ENCODE measurements at places on chromosomes 12 and 14. TPM values are rescaled to one million over a fixed set of nuclear protein-coding genes. Genes with fewer than 3 reads are reported as not detected.

Gene ZDHHC22
- 0.03 TPM for total RNA-seq

Gene CMKLR1
- total RNA-seq, result not detected

DNA sequence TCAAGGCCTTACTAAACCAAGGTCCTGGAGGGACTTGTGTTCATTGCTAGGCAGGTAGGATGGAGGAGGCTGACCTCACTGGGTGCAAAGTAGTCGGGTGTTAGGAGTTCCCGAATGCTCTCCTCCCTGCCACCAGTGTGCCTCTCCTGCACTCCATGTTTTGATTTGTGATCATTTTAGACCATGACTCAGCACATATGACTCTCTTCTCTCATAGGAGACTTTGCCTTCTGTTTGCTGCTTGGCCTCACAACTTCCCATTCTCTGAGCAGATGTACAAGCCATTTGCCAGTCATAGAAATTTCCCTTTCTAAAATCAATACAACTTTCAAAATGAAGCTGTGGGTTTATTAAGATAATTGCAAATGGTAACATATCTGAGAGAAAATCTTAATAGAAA lies 46.6 kb upstream of the LRIG3 start:
- DNase-seq, result no peak

GRCh38 chr14:65208548-65208947 lies 106.2 kb upstream of the MAX start:
- no peak for DNase-seq

Gene MYO1H
- not detected for total RNA-seq

GRCh38 chr12:41514907-41515306 lies 326.8 kb downstream of the PDZRN4 start:
- DNase-seq, result peak; percentile 6

GRCh38 chr12:184811-185575 lies 29.0 kb downstream of the SLC6A12 start:
- no peak for DNase-seq

GRCh38 chr14:61889914-61890351 lies 127.7 kb downstream of the SNAPC1 start:
- no peak for DNase-seq

- no peak for DNase-seq
Observed at GRCh38 chr12:82176761-82177490, 181.3 kb downstream of the CCDC59 start.

- no peak for DNase-seq
Observed at GRCh38 chr14:29856516-29856915, 71.1 kb downstream of the PRKD1 start.

- no peak for DNase-seq
Observed at GRCh38 chr12:104710940-104711689, 247.0 kb downstream of the SLC41A2 start.

Gene RNASE7
- total RNA-seq, result not detected

Gene CCDC197
- not detected for total RNA-seq

DNA sequence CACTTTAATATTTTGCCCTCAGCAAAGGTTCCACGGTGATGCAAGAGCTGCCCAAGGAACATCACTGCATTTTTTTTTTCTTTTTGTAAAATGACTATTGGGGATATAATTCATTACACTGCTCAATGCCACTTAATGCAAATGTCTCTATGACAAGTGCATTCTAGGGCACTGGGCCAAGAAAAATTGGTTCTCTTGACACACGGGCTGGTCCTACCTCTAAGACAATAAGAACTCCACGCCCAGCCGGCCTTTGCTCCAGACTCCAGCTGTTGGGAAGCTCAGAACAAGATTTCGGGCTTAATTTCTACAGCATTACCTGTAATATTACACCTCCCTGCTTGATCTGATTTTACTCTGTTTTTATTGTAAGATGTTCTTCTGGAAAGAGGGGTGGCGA lies 48.8 kb upstream of the VRK1 start:
- no peak for DNase-seq

GRCh38 chr14:91059576-91060350 lies 678 bp downstream of the RPS6KA5 start:
- peak; percentile 39 for DNase-seq

- no peak for DNase-seq
Observed at GRCh38 chr12:6546016-6546415, 9.8 kb downstream of the IFFO1 start.

DNA sequence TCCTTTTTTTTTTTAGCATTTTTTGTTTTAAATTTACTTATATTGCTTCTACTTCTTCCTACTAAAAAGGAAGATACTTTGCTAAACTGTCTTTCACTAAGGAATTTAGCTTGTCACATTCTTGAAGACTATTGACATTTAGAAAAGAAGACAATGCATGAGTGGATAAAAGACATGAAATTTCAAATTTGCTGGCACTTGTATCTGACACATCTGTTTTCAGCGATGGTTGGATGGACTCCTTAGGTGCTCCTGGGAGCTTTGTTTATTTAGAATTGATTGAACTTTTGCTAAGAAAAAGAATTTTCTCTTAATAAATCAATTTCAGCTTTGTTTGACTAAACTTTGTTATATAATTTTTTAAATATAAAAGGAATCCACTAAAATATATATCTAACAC lies 3.3 kb upstream of the KERA start:
- no peak for DNase-seq

Gene NRL
- not detected for total RNA-seq

- DNase-seq, result peak; percentile 8
Observed at GRCh38 chr14:102591372-102591943, 991 bp upstream of the RCOR1 start.

Gene GARIN6
- not detected for total RNA-seq

- DNase-seq, result no peak
Observed at GRCh38 chr14:78153064-78153341, 17.2 kb upstream of the NRXN3 start.

Gene KHNYN
- 25.4 TPM for total RNA-seq

Gene NINJ2
- total RNA-seq, result not detected

- no peak for DNase-seq
Observed at GRCh38 chr12:120858306-120859088, 45.7 kb downstream of the SPPL3 start.

DNA sequence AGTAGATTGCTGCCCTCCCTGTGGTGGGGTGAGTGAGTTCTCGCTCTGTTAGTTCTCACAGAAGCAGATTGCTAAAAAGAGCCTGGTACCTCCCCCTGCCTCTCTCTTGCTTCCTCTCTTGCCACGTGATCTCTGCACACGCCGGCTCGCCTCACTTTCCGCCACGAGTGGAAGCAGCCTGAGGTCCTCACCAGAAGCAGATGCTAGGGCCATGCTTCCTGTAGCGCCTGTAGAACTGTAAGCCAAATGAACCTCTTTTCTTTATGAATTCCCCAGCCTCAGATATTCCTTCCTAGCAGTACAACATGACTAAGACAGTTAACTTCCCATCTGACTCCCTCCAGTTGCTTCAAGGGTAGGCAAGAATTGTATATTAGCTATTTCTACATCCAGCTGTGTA lies 76.2 kb downstream of the ETV6 start:
- no peak for DNase-seq

GRCh38 chr12:75709503-75709902 lies 198.1 kb upstream of the KRR1 start:
- DNase-seq, result no peak

GRCh38 chr14:101289230-101289690 lies 272.0 kb upstream of the DIO3 start:
- no peak for DNase-seq

DNA sequence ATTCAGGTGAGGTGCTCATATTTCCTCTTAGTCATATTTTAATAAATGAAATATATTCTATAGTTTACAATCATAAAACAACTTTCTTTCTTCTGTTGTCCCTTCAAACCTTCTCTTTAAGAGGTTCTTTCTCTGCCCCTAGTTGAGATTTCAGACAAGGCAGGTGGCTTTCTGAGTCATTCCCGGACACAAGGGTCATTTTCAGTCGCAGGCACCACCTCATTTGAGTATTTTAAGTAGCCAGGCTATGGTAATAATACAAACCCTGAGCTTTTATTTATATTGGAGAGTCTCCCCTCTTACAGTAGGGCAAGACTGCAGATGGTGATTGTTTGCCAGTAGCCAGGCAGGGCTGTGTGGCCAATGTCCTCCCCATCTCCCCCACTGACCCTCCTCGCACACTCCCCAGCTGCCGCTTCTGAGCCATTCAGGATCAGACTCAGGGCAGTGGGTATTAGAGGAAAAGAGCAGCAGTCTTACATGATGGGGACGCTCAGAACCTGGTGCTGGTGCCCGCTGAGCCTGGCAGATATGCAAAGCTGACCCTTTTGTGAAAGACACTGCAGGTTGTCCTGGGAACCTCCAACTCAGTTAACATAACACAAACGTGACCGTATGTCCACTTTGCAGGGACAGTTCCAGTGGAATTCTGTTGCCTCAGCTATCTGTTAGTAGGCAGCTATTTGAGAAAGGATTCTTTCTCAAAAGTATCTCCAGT lies 101.1 kb upstream of the BCL2L14 start:
- DNase-seq, result no peak
